ENCODE measurements at places on chromosomes 11 and 22.

- DNase-seq = no peak
These were observed 70.7 kb downstream of the MN1 start for GRCh38 chr22:27730641-27731433.

DNA sequence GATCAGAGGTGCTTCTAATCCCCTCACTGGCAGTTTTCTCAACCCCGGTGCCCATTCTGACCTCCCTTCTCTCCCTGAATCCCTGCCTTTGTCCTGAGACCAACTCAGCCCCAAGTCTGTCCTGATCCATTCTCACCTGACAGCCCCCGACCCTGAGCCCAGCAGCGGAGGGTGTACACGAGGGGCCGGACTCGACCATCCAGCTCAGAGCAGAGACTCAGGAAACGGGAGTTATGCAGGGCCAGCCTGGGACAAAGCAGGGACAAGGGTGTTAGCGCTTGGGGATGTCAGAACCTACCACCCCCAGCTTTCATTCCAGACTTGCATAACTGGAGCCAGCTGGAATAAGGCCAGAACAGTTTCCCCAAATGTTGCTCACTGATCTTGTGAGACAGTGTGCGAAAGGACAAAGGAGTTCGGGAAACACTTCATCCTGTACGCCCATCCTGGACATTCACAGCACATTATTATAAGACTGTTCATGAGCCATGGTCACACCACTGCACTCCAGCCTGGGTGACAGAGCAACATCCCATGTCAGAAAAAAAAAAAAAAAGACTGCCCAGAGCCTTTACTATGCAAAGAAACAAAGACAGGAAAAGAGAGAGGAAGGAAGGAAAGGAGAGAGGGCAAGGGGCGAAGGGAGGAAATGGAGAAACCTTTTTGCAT lies 3.5 kb upstream of the EEF1G start:
- DNase-seq = no peak

GRCh38 chr11:17642370-17642769 lies 77.0 kb upstream of the MYOD1 start:
- no peak for DNase-seq

GRCh38 chr22:40218723-40219294 lies 41.1 kb downstream of the TNRC6B start:
- no peak for DNase-seq

GRCh38 chr11:532986-533585 lies 2.3 kb downstream of the HRAS start:
- no peak for DNase-seq

DNA sequence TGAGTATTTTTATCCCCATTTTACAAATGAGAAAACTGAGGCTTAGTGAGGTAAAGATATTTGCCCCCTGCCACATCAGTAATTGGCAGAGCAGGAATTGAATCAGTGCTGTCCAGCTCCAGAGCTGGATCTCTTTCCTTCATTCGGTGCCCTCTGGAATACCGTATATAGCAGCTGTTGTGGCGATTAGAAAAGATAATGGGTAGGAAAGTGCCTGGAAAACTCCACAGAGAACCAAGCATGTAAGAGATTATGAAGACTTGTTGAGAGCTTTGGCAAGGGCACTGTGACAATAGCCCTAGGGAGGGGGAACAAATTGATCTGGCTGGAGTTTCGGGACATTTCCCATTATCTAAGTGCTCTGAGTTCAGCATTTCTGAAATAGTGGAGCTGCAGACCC lies 82.5 kb upstream of the TEAD1 start:
- no peak for DNase-seq

DNA sequence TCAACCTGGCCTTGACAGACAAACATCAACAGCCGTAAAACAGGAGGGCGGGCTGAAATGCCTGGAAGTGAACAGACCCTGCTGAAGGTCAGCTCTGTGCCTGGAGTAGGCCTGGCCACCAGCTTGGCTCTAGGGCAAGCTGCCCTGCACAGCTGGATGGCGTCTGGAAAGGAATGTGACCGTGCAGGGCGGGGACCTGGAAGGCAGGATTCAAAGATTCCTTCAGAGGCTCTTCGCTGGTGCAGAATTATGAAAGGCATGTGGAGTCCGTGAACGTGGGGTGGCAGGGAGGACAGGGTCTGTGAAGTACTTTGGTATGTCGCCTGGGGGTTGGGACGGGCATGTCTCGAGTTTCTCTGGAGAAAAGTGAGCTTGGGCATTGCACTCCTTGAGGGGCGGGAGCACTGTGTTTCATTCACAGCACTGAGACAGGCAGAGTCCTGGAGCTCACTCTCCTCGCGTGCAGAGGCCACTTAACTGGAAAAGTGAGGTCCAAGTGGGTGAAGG lies 1.5 kb downstream of the EHD1 start:
- DNase-seq = peak; percentile 39

GRCh38 chr22:44952863-44953746 lies 56.7 kb downstream of the PHF21B start:
- no peak for DNase-seq

DNA sequence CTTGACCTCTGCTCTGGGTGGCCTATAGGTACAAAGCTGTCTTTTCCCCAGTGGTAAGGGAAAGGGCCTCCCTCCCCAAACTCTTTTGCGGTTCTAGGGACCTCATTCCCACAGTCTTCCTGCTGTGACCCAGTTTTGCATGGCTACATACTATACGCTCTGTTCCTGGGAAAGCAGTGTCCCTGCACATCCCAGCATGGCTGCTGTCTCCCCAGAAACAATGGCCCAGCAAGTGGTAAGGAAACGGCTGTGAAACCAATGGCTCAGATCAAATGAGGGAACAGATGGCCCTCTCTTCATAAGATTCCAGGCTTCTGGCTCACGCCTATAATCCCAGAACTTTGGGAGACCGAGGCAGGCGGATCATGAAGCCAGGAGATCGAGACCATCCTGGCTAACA lies 41.1 kb downstream of the RPL27A start:
- no peak for DNase-seq

- no peak for DNase-seq
These were observed 478 bp downstream of the FAU start for GRCh38 chr11:65121447-65121864.

GRCh38 chr11:28938091-28938490 lies 829.9 kb downstream of the METTL15 start:
- DNase-seq = no peak

DNA sequence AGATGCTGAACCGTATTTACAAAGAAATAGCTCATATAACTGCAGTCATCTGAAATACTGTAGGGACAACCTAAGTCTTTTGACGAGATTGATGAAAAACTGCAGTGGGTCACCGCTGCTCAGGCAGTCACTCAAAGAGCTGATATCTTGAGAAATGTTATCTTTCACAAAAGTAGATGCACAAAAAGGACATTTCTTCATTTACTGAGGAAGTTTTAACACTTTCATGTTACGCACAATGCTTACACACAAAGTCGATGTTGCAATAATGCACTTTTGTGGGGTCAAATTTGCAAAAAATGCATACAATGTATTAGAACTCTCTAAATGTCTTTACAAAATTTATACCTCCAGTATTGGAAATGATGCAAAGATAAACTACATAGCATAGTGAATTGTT lies 16.2 kb upstream of the OR10V1 start:
- DNase-seq = no peak

DNA sequence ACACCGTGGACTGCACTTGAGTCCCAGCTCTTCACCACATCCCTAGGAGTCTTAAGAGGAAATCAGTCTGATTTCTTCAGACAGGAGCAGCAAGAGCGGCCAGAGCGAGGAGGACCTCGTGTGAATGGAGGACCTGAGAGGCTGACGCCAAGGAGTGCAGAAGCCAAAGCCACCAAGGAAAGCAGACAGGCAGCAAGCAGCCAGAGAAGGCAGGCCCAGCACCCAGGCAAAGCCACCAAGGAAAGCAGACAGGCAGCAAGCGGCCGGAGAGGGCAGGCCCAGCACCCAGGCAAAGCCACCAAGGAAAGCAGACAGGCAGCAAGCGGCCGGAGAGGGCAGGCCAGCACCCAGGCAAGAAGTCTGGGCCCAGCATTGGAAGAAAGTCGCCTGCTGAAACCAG lies 11.8 kb downstream of the CYB561A3 start:
- no peak for DNase-seq

- DNase-seq = no peak
These were observed 111.2 kb upstream of the SNX19 start for GRCh38 chr11:131027491-131027890.

DNA sequence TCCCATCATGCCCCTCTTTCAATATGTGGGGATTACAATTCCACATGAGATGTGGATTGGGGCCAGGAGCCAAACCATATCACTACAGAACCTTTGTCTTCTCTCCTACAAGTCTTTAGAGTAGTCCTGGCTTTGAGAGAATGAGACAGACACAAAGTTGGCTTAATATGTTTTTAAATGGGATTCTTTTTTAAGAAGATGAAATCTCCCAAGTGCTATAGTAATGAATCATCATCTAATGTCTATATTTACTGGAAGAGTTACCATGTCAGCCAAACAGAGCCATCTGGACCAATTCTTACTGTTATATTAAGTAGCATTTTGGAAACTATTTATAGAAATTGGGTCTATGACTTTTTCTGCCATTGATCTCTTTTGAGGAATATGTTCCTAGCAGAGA lies 38.1 kb upstream of the CARD18 start:
- DNase-seq = no peak

- DNase-seq = no peak
These were observed 634 bp downstream of the TIMM8B start for GRCh38 chr11:112085822-112086421.
